ENCODE measurements at places on chromosomes 11 and 22. TPM values are rescaled to one million over a fixed set of nuclear protein-coding genes. Genes with fewer than 3 reads are reported as not detected.
A peak's percentile ranks its signal among the peaks of the same experiment; 100 is the strongest.

The DKK3 gene
- total RNA-seq = not detected

The OSM gene
- 21.9 TPM for total RNA-seq

The PGR gene
- total RNA-seq = not detected

The CCDC81 gene
- 0.44 TPM for total RNA-seq

The CASP1 gene
- 20.4 TPM for total RNA-seq

The ANGPTL5 gene
- total RNA-seq = not detected

The OR6T1 gene
- not detected for total RNA-seq

The MPPED2 gene
- 0.46 TPM for total RNA-seq

- no peak overlapping the region for H3K27ac ChIP-seq
- no peaks in the 10 kb centered on the region for H3K36me3 ChIP-seq
Measured at GRCh38 chr11:24422376-24422775, 74.5 kb upstream of the LUZP2 start.

- H3K4me1 ChIP-seq = no peaks in the 10 kb centered on the region
- H3K27ac ChIP-seq = no peak overlapping the region
- H3K27me3 ChIP-seq = no peaks in the 10 kb centered on the region
- DNase-seq = no peak
- no peaks in the 10 kb centered on the region for H3K36me3 ChIP-seq
Measured at GRCh38 chr11:21205205-21205604, 535.8 kb downstream of the NELL1 start.

DNA sequence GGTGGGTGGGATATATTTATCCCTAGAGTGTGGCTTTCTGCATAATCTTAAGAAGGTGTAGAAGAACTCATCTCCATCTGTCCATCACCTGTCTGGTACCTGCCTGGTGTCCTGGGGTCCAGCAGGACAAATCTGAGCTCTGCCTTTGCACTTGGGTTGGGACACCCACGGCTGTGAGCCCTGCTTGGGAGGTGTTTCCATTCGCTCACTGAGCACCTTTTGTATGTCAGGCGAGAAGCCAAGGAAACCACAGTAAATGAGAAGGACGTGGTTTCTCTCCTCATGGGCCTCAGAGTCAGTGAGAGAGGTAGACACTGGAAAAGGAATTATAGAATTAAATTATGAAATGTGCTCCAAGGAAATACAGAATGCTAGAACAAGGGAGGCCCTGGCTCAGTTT, 555.9 kb downstream of the MIAT start:
- H3K4me1 ChIP-seq = no peaks in the 10 kb centered on the region
- peaks cover 12% of the 10 kb centered on the region for H3K27me3 ChIP-seq
- H3K4me3 ChIP-seq = no peak overlapping the region

DNA sequence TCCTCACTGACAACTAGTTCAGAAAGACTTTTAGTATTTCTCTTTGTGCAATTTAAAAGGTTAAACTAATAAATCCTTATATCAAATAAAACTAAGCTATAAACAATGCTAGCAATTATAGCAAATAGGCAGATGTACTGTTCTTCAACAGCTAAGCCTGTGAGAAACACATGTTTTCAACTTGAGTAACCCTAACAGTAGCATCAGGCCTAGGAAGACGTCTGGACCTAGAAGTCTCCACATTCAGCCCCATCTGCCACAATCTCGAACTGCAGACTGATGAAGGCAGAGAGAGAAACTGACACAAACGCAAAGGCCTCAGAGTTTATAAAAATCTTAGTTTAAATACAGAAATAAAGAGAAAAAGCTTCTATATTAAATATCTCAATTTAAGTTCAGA, 2.5 kb downstream of the ST13 start:
- peak overlapping the region; percentile 78 for H3K27ac ChIP-seq
- no peak for DNase-seq
- peaks cover 53% of the 10 kb centered on the region for H3K4me1 ChIP-seq
- H3K36me3 ChIP-seq = peaks cover 6% of the 10 kb centered on the region
- peak overlapping the region; percentile 53 for H3K4me3 ChIP-seq

DNA sequence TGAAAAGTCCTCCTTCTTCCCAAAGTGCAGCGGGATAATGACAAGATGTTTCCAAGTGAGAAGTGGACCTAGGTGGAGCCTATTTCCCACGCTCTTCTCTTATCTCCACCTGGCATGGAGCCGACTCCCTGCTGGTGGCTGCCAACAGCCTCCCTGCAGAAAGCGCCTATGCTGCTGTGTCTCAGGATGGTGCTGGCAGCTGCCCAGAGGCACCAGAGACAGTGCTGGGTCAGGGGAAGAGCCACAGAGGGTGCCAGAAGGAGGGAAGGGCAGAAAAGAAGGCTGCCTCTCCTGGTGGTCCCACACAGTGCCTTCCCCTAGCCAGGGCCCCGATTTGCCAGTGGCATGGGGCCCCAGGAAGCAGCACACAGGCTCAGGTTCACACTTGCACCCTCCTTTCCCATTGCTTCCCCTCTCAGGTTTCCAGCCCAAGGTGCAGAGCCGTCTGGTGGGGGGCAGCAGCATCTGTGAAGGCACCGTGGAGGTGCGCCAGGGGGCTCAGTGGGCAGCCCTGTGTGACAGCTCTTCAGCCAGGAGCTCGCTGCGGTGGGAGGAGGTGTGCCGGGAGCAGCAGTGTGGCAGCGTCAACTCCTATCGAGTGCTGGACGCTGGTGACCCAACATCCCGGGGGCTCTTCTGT, 19.0 kb downstream of the CD5 start:
- no peak overlapping the region for H3K4me3 ChIP-seq
- H3K27me3 ChIP-seq = no peaks in the 10 kb centered on the region
- no peak for DNase-seq
- H3K4me1 ChIP-seq = peaks cover 48% of the 10 kb centered on the region
- H3K27ac ChIP-seq = no peak overlapping the region

DNA sequence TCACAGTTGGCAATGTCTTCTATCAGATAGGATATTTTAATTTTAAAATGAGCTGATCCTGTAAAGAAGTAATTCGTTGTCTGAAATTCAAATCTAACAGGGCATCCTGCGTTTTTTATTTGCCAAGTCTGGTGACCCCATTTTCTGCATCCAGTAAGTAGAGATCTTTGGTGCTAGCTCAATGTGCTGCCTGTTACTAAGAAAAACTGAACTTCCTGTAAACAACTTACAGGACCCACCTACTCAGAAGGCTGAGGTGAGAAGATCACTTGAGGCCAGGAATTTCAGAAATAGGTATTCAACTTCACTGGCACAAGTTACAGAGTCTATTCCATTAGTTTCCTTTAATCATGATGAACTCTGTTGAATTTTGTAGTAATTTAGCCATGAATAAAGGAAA, 4.0 kb downstream of the ARL14EP start:
- peaks cover 27% of the 10 kb centered on the region for H3K36me3 ChIP-seq
- peaks cover 76% of the 10 kb centered on the region for H3K4me1 ChIP-seq
- peak overlapping the region; percentile 90 for H3K27ac ChIP-seq
- DNase-seq = no peak
- H3K4me3 ChIP-seq = peak overlapping the region; percentile 77

DNA sequence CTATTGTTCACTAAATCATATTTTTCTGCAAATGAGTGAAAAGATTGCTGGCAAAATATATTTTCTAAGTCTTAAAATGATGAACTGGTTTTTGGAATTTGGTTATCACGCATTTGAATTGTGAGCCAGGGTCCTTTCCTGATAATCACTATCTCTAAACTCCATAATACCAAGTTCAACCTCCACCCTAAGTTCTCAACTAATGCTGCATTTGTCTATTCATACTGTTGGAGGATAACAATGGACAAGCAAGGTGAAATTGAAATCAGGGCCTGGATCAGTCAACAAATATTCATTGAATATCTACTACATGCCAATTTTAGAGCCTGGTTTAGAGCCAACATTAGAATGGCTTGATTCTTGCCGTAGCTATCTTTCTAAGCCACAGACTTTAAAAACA, 4.7 kb upstream of the PCF11 start:
- no peak overlapping the region for H3K27ac ChIP-seq
- peaks cover 28% of the 10 kb centered on the region for H3K4me1 ChIP-seq
- H3K36me3 ChIP-seq = peaks cover 3% of the 10 kb centered on the region
- no peak for DNase-seq
- no peaks in the 10 kb centered on the region for H3K27me3 ChIP-seq

DNA sequence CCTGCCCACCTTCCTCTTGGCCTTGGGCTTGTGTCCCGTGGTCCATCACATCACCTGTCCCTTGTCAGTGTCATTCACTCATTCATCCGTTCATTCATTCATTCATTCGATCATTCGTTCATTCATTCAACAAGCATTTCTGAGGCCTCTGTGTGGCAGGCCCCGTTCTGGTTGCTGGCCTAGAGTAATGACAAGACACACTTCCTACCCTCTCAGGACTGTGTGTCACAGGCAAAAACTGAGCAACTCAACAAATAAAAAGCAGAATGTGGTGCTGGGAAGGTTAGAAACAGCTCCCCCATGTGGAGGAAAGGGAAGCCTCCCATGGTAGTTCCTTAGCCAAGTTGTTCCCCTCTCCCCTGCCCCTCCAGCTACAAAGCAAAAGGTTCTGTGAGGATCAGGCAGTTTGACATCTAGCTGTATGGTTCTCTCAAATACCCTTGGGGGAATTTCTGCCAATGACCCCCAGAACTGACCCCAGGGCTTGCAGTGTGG, 1.6 kb upstream of the OMP start:
- H3K27ac ChIP-seq = no peak overlapping the region
- H3K36me3 ChIP-seq = peaks cover 2% of the 10 kb centered on the region
- no peaks in the 10 kb centered on the region for H3K27me3 ChIP-seq
- DNase-seq = no peak
- no peaks in the 10 kb centered on the region for H3K4me1 ChIP-seq

- no peak overlapping the region for H3K27ac ChIP-seq
- no peaks in the 10 kb centered on the region for H3K27me3 ChIP-seq
- DNase-seq = no peak
- H3K4me1 ChIP-seq = no peaks in the 10 kb centered on the region
- no peaks in the 10 kb centered on the region for H3K36me3 ChIP-seq
Measured at GRCh38 chr11:94806419-94806818, 38.3 kb downstream of the AMOTL1 start.

DNA sequence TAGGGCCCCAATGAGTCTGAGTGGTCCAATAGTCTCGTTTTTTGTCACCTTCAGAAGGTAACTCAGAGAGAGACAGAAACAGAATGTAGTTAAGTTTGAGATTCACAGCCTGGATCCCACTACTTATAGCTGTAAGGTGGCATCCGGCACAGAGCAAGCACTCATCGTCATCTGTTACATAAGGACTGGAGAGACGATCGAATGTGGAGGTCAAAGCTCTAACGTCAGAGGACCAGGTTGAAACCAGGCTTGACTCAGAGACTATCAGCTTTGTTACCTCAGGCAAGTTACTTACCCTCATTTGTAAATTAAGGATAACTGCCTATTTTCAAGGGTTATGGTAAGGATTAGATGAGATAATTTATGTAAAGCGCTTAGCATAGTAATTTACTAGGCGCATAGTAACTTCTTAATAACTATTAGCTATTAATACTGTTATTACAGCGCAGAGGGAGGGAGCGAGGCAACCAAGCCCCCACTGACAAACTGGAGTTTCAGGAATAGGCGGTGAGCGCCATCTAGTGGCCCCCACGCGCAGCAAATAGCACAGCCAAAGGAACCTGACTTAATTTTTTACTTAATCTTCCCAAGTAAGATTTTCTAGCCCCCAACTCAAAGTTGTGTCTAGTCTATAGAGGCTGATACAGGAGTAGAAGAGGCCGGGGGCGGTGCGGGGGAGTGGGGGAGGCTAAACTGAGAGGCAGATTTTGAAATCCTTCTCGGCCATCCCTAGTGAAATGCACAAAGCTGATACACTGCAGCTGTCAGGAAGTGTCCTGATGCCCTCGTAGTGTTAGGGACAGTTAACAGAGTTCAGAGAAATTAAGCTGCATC, 29.0 kb upstream of the API5 start:
- no peaks in the 10 kb centered on the region for H3K36me3 ChIP-seq
- no peak overlapping the region for H3K27ac ChIP-seq
- no peaks in the 10 kb centered on the region for H3K4me1 ChIP-seq

GRCh38 chr11:82750643-82751139, 17.0 kb upstream of the FAM181B start:
- H3K4me1 ChIP-seq = peaks cover 17% of the 10 kb centered on the region
- no peaks in the 10 kb centered on the region for H3K36me3 ChIP-seq

- no peak overlapping the region for H3K4me3 ChIP-seq
- H3K36me3 ChIP-seq = no peaks in the 10 kb centered on the region
- no peak overlapping the region for H3K27ac ChIP-seq
- peaks cover 5% of the 10 kb centered on the region for H3K27me3 ChIP-seq
- DNase-seq = no peak
- H3K4me1 ChIP-seq = peaks cover 3% of the 10 kb centered on the region
Measured at GRCh38 chr11:72454791-72455190, 20.5 kb upstream of the CLPB start.

DNA sequence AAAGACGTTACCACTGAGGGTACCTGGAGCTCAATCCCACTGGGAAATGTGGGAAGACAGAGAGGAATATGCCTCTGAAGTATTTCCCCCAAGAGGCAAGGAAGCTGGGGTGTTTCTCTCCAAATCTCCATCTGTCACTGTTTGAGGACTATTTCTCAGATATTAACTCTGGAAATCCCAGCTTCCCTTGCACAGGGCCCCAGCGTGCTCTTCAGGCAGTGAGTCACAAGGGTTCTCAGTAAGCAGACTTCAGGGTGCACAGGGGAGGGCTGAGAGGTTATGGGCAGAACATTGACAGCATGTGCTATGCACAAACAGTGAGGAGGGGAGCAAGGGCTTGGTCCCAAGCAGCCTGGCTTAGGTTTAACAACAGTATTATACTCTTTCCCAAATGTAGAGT, 60.9 kb upstream of the EED start:
- no peaks in the 10 kb centered on the region for H3K27me3 ChIP-seq
- H3K36me3 ChIP-seq = peaks cover 9% of the 10 kb centered on the region
- peaks cover 7% of the 10 kb centered on the region for H3K4me1 ChIP-seq
- H3K4me3 ChIP-seq = no peak overlapping the region

DNA sequence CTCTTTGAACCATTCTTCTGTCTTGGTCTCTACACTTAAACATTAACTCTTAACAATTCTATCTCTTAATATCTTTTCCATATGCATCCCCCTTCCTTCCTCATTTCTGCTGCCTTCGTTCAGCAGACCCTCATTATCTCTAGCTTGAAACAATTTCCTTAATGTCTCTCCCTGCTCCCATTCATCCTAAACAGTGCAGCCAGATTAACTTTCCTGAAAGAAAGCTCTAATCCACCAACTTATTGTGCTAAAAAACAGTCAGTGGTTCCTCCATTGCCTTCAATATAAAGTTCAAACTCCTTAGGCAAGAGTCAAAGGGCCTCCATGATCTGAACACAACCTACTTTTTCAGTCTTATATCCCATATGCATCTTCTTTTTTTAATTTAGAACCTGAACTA, 42.5 kb downstream of the SOX6 start:
- H3K27me3 ChIP-seq = no peaks in the 10 kb centered on the region
- no peak overlapping the region for H3K4me3 ChIP-seq
- no peaks in the 10 kb centered on the region for H3K4me1 ChIP-seq
- H3K27ac ChIP-seq = no peak overlapping the region
- H3K36me3 ChIP-seq = no peaks in the 10 kb centered on the region
- no peak for DNase-seq

GRCh38 chr22:48605856-48606481, 1221.7 kb downstream of the BRD1 start:
- DNase-seq = no peak
- H3K4me1 ChIP-seq = no peaks in the 10 kb centered on the region
- no peaks in the 10 kb centered on the region for H3K27me3 ChIP-seq
- no peak overlapping the region for H3K4me3 ChIP-seq
- H3K36me3 ChIP-seq = peaks cover 6% of the 10 kb centered on the region

- no peaks in the 10 kb centered on the region for H3K4me1 ChIP-seq
- no peak for DNase-seq
- peaks cover 9% of the 10 kb centered on the region for H3K27me3 ChIP-seq
- no peak overlapping the region for H3K4me3 ChIP-seq
- no peaks in the 10 kb centered on the region for H3K36me3 ChIP-seq
Measured at GRCh38 chr11:1933416-1934334, 13.5 kb upstream of the MRPL23 start.

- no peaks in the 10 kb centered on the region for H3K27me3 ChIP-seq
- peak overlapping the region; percentile 97 for H3K27ac ChIP-seq
- peaks cover 48% of the 10 kb centered on the region for H3K4me1 ChIP-seq
- H3K4me3 ChIP-seq = peak overlapping the region; percentile 16
- peaks cover 2% of the 10 kb centered on the region for H3K36me3 ChIP-seq
Measured at GRCh38 chr11:104704146-104704830, 194.0 kb downstream of the CASP12 start.
